Stimulated activated CD8-positive, alpha-beta memory T cell treated with anti-CD3 and anti-CD28 coated beads, Interleukin-7, amount 100 ng/mL, for 1 hour (primary cell): ENCODE measurements at places on chromosomes 3 and 15.

GRCh38 chr15:83769411-83769999 lies 115.6 kb downstream of the ADAMTSL3 start:
- no peak for DNase-seq

DNA sequence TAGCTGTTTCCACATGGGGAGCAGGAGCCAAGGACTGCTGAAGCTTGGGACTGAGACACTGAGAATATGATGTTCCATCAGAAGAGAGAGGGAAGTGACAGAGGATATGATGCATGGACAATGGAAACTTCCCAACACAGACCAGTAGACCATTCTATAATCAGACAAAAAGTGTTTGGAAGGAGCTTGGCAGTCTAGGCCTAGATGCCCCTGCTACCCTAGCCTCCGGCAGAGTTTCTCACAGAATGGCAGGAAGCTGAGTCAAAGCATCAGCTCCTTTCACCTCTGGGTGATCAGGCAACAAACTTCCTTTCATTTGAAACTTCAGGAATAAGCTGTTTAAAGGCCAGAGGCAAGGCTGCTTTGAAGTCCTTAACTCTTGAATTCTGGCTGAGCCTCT lies 222.0 kb downstream of the NEK10 start:
- DNase-seq: no peak

- DNase-seq: no peak
Measured at GRCh38 chr15:31300208-31300661, 26.4 kb upstream of the KLF13 start.

DNA sequence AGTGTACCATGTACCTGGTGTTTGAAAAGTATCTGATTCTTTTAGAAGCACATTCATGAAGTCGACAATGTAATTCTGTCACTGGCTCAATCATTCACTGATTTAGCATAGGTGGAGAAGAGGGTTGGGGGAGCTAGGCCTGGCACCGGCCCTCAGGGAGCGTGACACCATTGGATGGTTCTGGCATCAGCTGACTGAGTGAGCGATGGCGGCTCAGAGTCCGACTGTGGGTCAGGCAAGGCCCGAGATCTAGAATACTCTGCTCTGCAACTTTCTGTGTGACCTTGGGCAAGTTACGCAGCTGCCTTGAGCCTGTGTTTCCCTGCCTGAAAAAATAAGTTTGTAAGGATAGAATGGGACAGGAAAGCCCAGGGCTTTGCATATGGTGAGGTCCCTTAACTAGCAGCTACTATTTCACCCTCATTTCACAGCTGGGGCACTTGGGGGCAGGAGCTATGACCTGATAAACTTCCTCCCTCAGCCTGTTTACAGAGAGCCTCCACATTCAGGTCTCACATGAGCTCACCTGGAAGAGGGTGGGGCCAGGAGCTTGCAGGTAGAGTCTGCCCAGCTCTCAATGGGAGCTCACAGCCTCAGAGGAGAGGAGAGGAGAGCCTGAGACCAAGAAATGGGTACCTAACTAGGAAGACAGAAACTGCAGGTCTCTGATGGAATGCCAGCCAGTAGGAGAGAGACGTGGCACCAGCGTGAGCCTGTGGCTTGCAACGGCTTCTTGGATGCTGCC lies 153.7 kb upstream of the TLE3 start:
- no peak for DNase-seq

DNA sequence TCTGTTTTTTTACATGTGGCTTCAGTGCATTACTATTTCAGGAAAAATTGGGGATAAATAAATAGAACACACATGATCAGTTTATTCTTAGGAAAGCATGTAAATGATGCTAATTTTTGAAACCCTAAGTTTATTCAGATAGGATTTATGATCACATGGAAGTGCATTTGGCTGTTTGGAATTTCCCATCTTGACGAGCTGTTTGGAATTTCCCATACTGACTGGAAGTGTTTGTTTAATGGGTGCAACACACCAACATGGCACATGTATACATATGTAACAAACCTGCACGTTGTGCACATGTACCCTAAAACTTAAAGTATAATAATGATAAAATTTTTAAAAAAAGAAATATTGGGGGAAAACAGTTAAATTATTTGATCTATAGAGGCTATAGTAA lies 79.5 kb downstream of the COL6A6 start:
- no peak for DNase-seq

DNA sequence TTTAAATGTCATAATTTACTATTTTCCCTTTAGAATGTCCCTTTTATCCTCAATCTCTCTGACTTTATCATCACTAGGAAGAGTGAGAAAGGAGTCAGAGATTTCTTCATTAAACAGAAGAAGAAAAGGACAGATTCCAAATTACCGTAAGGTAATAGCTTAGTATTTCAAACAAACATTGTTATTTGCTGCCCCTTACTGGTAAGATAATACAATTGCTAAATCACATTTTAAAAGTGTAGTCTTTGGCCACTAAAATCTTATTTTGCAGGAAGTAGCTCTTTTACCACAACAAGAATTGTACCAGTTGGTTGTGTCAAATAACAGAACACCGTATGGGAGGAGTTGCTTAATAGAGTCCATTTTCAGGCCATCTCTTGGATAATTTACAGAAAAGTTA lies 53.7 kb downstream of the CGGBP1 start:
- DNase-seq: no peak

- no peak for DNase-seq
Measured at GRCh38 chr3:189040656-189041335, 131.0 kb upstream of the TPRG1 start.

DNA sequence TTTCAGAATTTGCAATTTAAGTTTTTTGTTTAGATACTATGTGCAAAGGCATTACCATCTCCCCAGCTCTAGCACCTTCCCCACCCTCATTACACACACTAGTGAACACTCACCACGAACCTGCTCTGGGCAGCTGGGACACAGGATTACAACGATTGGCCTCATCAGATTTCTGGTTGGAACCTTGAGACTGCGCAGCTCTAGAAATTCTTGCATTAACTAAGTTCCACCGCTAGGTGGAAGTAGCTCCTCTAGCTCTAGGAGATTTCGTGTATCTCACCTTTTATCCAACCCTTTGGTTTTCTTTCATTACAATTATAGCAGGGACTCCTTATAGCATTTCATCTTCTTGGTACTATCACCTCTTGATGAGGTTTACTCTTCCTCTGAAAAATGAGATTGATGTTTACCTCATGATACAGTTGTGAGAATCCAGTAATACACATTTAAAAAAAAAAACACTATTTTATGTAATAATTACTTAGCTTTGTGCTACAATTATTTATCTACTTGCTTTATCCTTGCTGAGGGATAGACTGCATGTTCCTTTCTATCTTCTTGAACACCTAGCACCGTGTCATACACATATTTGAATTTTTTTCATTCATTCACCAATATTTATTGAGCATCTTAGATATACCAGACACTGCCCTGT lies 28.7 kb upstream of the PLOD2 start:
- DNase-seq: no peak

DNA sequence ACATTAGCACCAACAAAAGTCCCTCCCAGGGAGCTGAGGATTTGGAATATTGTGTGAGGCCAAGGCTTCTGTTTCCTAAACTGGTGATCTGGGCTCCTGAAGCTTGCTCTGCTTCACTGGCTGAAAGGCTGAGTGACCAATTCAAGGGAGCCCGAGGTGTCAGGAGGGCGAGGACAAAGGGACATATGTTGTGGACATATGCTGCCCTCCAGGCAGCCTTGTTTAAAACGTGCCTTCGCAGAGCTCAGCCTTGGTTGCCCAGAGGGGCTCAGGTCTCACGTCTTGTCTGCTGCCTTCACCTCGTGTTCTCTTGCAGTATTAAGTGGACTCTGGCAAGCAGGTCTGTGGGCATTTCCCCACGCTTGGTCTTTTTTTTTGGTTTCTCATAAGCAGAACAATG lies 7.0 kb downstream of the SLCO3A1 start:
- no peak for DNase-seq

- no peak for DNase-seq
Measured at GRCh38 chr15:61489571-61489970, 260.5 kb upstream of the RORA start.

DNA sequence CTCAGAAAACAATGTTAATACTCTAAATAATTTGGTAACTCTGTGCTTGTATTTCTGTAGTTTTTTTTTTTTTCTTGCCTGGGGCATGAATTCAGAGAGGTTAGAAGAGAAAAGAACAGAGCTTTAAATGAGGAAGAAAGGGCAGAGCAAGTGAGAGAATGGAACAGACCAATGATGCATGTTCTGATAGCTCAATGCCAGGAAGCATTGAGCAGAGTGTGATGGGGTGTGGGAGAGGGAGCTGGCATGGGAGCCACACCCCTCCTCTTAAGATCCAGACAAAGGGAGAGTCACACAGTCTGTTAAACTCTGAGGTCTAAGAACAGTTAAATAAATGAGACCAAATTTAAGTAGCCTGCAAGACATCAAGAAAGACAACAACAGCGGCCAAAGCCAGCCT lies 538.6 kb downstream of the TUSC7 start:
- DNase-seq: no peak

DNA sequence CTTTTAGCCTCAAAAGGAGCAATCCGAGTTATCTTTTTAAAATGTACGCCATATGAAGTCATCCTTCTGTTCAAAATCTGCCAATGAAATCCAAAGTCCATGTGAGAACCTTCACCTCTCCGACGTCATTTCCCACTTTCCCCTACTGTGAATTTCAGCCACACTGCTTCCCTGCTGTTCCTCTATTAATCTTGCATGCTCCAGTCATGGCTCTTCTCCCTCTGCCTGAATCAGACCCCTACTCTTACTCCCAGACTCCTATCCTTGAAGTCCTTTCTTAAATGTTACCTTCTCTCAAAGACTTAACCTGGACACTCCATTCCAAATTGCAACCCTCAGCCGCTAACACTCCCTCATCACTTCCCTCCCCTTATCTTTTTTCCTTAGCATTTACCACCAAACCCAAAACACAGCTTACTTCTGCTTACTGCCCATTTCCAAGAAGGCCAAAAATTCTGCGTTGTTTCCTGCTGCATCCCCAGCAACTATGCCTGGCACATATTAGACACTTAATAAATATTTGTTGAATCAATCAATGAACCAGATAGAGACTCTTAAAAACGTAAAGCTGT lies 1.2 kb downstream of the NKIRAS1 start:
- DNase-seq: no peak

DNA sequence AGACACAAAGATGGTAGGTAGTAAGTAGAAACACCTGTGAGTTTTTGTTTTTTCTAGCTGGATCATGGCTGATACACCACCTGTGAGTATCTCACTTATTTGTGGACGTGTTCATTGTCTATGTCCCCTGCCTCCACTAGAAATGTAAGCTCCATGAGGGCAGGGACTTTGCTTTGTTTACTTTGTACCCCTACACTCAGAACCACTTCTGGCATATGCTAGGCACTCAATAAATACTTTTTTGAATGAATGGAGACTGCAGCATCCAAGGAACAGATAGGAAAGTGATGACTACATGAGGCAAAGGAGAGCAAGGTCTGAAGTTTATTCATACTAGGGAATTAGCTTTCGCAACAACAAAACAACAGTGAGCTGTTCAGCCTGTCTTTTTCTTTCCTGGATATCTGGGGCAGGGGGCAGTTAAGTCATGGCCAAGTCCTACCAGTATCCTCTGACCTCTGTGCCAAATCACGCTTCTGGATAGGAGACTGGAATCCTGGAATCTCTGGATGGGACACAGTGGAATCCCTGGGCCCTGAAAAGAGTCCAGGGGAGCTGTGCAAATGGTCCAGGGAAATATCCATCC lies 11.6 kb upstream of the EPB42 start:
- DNase-seq: no peak

GRCh38 chr3:119969759-119970158 lies 124.5 kb downstream of the GSK3B start:
- no peak for DNase-seq

DNA sequence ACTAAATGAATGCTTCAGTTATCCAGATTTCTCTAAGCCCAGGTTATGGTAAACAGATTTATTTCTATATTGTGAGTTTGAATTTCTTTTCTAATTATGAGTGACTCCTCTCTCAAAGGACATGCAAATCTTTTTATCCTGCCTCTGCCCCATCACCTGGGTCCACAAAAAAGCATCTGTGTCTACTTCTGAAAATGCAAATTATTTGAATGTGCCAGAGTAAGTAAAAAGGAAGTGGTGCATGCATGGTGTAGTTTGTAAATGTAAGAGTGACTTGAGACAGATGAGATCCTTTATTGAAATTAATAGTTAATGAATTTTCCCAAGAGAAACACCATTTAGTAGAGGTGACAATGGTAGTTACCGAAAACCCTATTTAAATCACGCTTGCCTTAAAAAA lies 26.9 kb downstream of the MCTP2 start:
- DNase-seq: no peak

DNA sequence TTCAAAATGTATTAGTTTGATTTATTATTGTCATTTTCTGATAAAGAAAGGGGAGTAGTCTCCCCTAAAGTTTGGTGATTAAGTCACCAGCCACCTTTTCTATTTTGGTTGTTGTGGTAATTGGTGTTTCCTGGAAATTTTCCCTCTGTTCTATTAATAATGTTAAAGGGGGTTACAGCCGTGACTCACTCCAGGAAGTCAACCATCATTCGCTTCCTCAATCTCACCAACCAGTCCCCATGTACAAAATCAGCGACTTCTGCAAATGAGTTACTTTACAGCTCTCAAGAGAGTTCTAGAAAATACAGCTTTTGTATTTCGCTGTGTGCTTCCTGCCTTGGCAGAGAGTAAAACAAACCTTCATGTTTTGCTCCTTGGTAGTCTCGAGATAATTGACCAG lies 285.1 kb downstream of the LPP start:
- DNase-seq: no peak

DNA sequence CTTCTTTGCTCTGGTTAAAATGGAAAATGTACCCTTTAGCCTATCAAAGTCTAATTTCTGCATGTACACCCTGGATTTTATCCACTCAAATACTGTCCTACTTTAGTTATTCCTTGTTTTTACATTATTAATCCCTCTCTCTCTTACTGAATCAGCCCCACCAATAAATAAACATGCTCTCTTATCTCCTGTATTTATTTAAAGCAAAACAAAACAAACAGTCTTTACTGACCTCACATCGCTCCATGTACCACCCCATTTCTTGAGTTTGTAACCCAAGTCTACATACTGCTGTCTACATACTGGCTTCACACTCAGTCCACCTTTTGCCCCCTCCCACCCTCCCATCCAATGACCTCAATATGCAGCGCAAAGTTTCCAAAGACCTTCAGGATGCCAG lies 113.3 kb upstream of the RORA start:
- no peak for DNase-seq

- no peak for DNase-seq
Measured at GRCh38 chr15:88794001-88794400, 9.2 kb upstream of the ACAN start.

DNA sequence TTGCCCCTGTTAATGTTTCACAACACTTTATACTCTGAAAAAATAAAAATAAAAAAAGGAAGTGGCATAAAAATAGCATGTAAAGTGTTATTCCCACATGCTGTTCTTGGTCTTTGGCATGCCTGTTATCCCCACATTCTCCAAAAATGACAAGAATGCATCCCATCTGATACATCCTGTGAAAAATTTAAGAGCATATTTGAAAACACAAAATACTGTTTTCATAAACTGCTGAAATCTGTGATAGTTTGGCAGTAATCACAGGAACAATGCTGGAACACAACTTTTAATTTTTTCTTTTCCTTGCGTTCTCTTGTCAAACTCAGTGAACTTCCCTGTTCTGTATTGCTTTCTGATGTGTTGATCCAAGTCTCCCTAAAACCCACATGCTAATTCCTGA lies 288.8 kb downstream of the ROBO2 start:
- DNase-seq: no peak

GRCh38 chr3:114057011-114057347 lies 442 bp downstream of the QTRT2 start:
- DNase-seq: no peak

- DNase-seq: no peak
Measured at GRCh38 chr3:148150141-148150540, 547.6 kb upstream of the AGTR1 start.
